ENCODE measurements at places on chromosomes 16 and 17. TPM values are rescaled to one million over a fixed set of nuclear protein-coding genes. Genes with fewer than 3 reads are reported as not detected.
A peak's percentile ranks its signal among the peaks of the same experiment; 100 is the strongest.

KRTAP4-5 gene
- not detected for total RNA-seq

RABEP2 gene
- 6.8 TPM for total RNA-seq

SDR42E2 gene
- not detected for total RNA-seq

SCN4A gene
- 0.10 TPM for total RNA-seq

RNF222 gene
- not detected for total RNA-seq

CDYL2 gene
- 5.4 TPM for total RNA-seq

DNA sequence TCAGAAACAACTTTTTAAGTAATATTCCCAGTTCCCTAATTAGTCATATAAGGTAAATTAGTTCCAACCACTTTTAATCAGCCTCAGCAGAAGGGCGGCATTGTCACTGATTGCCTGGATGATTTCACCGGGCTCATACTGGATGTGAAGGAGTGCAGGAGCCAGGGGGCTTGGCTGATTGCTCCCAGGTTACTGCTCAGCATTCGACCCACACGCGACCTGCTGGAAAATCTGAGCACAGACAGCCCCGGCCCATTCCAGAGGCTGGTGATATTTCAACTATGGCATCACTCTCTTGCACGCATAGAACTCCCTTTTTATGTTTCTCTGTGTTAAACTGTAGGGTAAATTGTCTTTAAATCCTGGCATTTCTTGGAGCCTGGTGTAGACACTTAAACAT, 34.2 kb downstream of the CPPED1 start:
- DNase-seq, result no peak

- no peak for DNase-seq
Observed at GRCh38 chr16:11498683-11499082, 88.0 kb downstream of the LITAF start.

GRCh38 chr17:81389585-81389984, 5.7 kb upstream of the BAHCC1 start:
- DNase-seq, result no peak

- DNase-seq, result no peak
Observed at GRCh38 chr16:10892782-10893318, 15.8 kb downstream of the CIITA start.

- DNase-seq, result no peak
Observed at GRCh38 chr16:66154801-66155200, 211.7 kb upstream of the CDH5 start.

DNA sequence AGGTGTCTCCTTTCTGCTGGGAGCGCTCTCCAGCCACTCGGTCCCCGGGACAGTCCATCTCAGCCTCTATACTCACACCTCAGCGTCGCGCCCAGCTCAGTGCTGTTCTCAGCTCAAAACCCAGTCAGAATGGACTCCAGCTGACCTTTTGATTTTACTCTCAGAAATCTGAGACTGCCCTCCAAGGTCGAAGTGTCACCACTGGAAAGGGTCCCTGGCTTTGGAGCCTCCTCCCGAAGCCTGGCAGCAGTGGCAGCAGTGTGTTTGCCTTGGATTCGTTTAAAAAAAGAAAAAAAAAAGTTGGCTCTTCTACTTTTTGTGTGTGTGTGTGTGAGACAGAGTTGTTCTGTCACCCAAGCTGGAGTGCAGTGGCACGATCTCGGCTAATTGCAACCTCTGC, 10.4 kb downstream of the KLHL36 start:
- peak; percentile 68 for DNase-seq

DNA sequence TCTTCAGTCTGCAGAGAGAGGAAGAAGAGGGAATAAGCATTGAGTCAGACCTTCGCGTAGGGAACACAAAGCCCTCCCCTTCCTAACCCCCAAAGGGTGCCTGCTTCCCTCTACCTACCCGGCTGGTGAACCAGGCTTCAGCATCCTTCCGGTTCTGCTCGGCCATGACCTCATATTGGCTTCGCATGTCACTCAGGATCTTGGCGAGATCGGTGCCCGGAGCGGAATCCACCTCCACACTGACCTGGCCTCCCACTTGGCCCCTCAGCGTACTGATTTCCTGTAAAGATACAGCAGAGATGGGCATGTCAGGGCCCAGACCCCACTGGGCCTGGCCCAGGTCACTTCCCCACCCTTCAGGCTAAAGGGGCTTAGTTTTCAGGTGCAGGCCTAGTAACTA, 3.8 kb downstream of the KRT19 start:
- no peak for DNase-seq

- no peak for DNase-seq
Observed at GRCh38 chr16:9645911-9646310, 536.3 kb downstream of the GRIN2A start.

DNA sequence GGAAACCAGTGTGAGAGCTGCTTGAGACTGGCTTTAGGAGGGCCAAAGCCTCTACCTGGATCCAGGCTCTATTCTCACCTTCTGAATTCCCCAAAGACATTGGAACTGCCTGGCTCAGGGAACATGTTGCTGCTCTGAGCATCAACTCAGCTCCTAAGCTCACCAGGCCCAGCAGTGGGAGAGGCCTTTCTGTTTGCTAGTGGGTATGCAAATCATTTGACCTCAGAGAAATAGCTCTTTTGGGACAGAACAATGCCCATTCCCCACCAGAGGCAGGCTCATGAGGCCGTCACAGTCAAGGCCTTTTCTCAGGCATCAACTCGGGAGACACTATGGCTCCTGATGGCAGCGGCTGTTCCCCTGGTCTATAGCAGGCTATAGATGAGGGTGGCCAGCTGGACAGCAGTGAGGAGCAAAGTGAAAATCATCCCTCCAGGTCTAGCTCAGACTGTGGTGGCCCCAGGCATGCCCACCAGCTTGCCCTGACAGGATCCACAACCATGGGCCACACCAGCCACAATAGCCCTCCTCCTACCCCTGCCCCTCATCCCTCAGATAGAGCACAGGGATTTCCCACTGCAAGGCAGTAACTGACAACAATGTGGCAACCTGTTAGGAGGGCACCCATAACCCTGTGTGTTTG, 30.4 kb upstream of the GFOD2 start:
- no peak for DNase-seq

DNA sequence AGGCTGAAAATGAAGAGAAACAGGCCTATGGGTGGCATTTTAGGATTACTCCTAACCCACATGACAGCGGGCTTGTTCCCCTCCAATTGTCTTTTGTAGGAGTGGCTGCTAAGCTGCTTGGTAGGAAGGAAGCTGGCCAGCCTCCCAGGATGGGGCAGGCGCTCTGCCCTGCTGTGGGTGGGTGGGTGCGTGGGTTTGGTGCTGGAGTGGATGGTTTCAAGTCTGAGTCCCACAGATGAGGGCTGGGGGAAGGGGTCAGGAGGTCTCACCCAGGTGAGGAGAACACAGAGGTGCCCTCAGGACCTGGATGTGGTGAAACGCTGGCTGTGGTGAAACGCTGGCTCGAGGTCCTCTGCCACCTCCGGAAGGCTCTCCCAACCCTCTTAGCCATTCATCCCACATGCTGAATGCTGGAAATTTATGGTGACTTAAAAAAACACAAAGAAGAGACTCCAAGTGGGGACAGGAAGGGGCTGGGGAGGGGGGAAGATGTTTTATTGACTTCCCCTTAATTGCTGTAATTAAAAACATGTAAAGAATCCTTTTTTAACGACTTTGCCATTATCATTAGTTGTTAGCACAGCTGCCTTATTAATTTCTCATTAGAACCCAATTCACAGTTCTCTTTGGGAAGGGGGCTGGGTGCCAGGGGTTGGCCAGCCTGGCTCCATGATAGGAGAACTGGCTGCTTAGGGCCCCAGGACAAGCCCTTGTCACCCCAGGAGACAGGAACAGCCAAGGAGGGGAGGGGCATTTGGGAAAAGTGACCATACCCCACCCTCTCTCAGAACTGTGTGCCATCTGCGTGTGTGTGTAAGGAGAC, 153.5 kb upstream of the CDC42EP4 start:
- no peak for DNase-seq

DNA sequence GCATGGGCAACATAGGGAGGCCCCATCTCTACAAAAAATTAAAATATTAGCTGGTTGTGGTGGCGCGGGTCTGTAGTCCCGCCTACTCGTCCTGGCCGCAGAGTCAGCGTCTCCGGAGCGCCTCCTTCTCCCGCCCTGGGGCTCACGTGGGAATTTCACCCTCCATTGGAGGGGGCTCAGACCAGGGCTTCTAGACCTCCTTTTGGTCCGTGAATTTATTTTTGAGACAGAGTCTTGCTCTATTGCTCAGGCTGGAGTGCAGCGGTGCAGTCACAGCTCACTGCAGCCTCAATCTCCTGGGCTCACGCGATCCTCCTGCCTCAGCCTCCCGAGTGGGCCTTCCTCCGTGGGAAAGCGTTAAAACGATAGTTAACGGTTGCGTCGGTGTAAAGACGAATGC, 394 bp upstream of the NME4 start:
- no peak for DNase-seq

DNA sequence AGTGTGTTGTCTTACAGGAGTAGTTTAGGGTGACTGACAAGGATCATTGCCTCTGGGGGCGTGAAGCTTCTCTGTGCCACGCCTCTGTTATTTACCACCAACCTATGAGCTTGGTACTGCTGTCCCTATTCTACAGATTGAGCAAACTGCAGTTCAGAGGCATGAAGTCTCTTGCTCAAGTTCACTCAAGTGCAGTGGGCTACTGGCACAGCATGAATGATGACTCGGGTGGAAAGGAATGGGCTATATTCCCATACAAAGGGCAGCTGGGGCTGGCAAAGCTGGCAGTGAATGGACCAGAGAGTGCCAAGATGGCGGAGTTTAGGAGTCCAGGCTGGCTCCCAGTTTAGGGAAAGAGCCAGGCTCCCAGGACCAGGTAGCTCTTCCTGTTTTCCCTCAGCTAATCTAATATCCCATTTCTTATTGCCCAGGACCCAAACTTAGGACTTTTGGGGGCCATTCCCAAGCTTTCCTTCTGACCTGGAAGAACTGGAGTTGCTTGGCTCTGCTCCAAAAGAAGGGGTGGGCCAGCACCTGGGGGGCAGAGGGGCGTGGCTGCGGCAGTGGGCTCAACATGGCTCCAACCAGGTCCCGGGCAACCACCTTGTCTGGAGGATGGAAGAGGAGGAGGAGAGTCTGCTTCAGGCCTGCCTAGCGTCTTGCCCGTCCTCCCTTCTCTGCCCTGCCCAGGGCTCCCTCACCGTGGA, 12.9 kb downstream of the PLK1 start:
- DNase-seq, result no peak

- DNase-seq, result no peak
Observed at GRCh38 chr16:27980076-27980775, 83.3 kb downstream of the GSG1L start.

DNA sequence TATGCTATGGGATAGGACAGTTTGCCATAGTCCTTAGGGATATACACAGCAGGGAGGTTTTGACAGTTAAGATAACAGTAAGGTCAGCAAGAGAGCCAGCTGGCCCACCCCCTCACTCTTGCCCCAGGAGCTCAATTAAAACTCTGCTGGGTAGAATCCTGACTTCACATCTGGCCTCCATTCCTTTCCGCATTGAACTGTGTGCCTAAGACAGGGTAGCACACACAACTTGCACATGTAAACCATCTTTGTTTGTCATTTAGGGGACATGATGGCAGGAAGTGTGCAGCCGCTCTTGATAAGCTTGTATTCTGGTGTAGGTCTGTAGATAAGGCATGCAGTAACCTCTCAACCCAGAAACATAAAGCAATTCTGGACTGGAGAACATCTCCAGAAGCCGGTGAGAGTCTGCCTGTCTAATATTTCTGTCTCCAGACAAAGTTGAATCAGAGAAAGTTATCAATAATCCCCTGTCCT, 5.2 kb downstream of the MINK1 start:
- no peak for DNase-seq

- DNase-seq, result no peak
Observed at GRCh38 chr16:82754716-82755513, 128.1 kb downstream of the CDH13 start.

DNA sequence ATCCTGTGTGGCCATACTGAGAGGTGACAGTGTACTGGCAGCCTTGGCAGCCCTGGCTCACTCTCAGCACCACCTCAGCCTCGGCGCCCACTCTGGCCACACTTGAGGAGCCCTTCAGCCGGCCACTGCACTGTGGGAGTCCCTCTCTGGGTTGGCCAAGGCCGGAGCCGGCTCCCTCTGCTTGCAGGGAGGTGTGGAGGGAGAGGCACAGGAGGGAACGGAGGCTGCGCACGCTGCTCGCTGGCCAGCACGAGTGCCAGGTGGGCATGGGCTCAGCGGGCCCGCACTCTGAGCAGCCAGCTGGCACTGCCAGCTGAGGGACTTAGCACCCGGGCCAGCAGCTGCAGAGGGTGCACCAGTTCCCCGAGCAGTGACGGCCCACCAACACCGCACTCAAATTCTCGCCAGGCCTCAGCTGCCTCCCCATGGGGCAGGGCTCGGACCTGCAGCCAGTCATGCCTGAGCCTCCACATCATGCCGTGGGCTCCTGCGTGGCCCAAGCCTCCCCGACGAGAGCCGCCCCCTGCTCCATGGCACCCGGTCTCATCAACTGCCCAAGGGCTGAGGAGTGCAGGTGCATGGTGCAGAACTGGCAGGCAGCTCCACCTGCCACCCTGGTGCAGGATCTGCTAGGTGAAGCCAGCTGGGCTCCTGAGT, 184.4 kb upstream of the TOX3 start:
- DNase-seq, result no peak

GRCh38 chr16:79267781-79268180, 332.8 kb downstream of the MAF start:
- DNase-seq, result no peak
